ENCODE measurements at places on chromosomes 5 and 9. TPM values are rescaled to one million over a fixed set of nuclear protein-coding genes. Genes with fewer than 3 reads are reported as not detected.

DNA sequence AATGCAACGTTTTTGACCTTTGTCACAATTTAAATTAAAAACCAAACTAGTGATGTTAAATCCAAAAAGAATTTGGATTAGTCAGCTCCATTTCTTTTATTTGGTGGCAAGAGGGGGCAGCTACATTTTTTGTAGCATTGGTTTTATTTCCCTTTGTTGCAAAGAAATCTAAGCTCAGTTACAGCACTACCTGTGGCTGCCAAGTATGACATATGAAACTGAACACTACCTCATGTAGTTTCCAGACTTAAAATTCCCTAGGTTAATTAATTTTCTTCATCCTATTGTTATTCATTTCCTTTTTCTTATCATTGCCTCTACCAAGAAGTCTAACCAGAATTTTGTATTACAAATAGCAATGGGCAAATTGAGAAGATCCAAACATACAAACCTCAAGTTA lies 393.5 kb downstream of the BRINP1 start:
- no peak for DNase-seq

GRCh38 chr5:27387535-27388073 lies 349.2 kb upstream of the CDH9 start:
- DNase-seq, result no peak

PDZD2 gene
- total RNA-seq, result 120 TPM

SMAD5 gene
- 34.8 TPM for total RNA-seq

CSF1R gene
- 15.5 TPM for total RNA-seq

DNA sequence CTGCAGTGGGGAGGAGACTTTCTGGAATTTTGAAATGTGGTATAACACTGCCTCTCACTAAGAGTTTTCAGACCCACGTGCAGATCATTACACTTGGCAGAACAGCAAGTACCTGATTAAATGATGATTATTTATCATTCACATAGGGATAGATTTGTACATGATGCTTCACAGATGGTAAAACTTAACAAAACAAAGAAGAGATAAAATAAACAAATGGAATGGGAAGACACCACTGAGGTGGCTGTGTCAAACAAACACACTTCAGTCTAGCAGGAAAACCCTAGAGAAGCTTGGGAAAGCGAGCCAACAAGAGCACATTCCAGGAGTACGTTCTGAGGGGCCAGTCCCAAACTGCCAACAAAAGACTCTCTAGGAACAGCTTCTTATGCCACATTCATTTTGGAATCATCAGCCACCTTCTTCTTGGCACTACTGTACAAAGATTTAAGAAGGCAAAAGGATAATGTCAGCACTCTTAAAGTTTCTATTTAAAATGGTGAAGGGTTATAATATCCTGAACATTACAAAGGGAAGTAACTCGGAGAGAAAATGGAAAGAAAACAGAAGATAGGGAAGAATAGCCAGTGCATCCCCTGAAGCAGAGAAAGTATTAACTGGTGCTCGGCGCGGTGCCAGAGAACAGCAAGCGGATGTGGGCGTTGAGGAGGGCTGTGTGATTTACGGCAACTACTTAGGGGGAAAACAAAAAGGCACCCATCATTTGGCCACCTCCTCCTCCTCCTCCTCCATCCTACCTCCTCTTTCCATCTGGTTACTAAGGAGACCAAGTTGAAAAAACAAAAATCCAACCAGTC lies 1.6 kb downstream of the MED27 start:
- no peak for DNase-seq

GRM6 gene
- total RNA-seq, result not detected

ADAMTS2 gene
- 4.6 TPM for total RNA-seq

GRCh38 chr9:19199012-19199411 lies 31.5 kb upstream of the DENND4C start:
- DNase-seq, result no peak

DNA sequence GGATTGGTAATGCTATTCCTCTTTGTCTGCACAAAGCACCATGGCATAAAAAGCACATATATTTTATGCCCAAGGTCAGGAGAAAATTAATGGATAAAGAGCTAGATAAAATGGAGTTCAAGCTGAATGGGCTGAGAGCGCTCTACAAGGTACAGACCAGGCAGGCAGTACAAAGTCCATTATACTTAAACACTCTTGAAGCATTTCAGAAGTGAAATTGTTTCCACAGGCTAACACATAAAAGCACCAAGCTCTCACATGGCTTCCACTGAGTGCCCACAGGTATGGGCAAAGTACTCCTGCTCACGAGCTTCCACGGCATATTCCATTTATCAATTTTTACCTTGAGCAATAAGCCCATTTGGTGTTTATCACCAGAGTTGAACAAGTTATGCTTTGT lies 771.2 kb upstream of the DMAC1 start:
- DNase-seq, result no peak

DNA sequence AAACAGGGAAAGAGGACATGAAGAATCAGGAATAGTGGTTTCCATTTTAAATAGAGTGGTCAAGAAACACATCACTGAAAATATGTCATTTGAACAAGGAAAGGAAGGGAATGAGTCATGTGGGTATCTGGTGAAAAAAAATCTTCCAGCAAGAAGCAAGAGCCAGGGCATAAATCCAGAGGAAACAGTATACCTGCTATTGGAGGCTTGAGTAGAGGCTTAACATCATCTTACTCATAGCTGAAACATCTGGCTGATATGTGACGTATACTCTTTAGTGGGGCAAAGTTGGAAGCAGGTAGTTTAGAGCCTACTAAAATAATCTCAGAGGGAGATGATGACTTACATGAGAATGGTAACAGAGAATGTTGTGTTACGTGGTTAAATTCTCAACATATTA lies 517.2 kb downstream of the CAAP1 start:
- no peak for DNase-seq

- DNase-seq, result no peak
These were observed 186.1 kb downstream of the C9orf152 start for GRCh38 chr9:110021891-110022290.

IFNA21 gene
- not detected for total RNA-seq

DNA sequence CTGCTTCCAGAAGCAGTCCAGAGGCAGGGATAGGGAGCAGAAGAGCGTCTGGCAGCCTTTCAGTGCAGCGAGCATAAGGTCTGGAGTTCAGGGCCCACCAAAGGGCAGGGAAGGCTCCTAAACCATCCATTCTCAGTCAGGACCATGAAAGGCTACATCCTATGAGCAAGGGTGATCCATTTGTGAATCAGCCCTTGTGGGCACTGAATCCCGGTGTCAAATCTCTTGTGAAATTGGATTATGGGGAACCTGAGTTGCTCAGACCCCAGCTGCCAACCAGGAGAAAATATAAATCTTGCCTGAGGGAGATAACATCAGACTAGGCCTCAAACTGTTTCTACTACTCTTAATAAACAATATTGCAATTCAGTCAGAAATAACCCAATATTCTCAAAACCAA lies 204.4 kb downstream of the SYK start:
- DNase-seq, result no peak

GRCh38 chr9:34240006-34240405 lies 61.2 kb downstream of the UBAP1 start:
- no peak for DNase-seq

- peak; percentile 78 for DNase-seq
These were observed 37.6 kb upstream of the ANKRD55 start for GRCh38 chr5:56270568-56271392.

DNA sequence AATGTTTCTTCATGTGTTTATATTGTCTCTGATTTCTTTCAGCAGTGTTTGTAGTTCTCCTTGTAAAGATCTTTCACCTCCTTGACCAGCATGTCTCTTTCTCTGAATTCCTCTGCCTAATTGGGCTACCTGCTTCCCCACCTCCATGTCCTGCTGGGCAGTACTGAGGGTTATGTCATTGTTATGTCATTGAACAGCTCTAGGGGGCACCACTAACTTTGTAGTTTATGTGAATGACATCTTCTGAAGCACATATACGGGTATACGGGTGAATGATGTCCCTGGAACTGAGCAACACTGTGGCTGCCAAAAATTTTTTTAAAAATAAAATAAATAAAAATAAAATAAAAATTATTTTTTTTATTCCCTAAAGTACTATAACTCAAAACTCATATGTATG lies 16.9 kb upstream of the SNCAIP start:
- DNase-seq, result no peak

PLPPR1 gene
- not detected for total RNA-seq

GRCh38 chr9:127158786-127159324 lies 36.4 kb upstream of the ANGPTL2 start:
- DNase-seq, result no peak

- DNase-seq, result no peak
These were observed 35.4 kb downstream of the OTULIN start for GRCh38 chr5:14699807-14700400.

GRCh38 chr5:76249621-76250020 lies 153.5 kb upstream of the IQGAP2 start:
- DNase-seq, result no peak

- no peak for DNase-seq
These were observed 17.1 kb downstream of the F2R start for GRCh38 chr5:76733049-76733417.

PCDHGB2 gene
- total RNA-seq, result 8.8 TPM

CCIN gene
- total RNA-seq, result not detected

DNA sequence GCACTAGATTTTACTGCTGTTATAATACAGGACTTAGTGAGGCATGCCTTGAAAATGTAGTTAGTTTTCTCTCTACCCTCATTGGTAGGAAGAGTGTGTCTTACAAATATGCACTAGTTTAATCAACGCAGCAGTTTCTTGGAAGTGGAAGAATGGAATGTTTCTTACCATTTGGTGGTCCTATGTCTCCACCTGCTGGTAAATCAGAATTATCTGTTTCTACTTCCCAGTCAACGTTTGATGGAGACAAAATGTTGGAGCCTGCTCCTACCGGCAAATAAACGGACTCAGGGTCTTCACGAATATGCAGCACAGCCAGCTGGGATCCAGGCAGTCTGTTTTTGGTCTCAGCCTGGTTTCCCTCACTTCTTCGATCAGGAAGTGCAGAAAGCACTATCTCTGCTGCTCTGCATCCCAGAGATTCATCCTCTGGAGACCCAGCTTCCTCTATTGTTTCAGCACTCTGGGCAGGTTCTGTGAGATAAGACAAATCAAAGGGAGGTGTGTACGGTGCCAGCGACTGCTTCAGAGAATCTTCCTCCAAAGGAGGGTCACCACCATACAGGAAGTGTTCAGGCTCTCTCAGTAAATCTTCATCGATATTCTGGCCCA lies 59.5 kb upstream of the PCA3 start:
- DNase-seq, result no peak

RNF208 gene
- 31.5 TPM for total RNA-seq

ARID3C gene
- total RNA-seq, result not detected

DNA sequence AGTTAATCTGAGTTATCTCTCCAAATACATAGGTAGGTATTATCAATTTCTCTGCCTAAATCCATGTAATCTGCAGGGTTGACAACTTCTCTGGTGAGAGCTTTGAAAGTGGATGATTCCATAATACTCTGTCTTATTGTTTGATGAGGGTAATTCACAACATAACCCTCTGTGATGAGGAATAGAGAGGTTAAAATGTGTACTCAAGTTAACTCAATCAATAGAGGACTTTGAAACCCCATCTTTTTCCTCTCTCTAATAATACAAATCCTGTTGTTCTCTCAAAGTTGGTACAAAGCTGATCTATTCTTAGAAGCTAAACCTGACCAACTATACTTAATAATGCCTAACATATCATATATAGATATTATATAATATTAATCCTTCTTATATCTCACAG lies 100.1 kb downstream of the PLPPR1 start:
- DNase-seq, result no peak

CLPTM1L gene
- 34.2 TPM for total RNA-seq

GRCh38 chr5:97078958-97079743 lies 63.3 kb downstream of the LIX1 start:
- no peak for DNase-seq

DNAJB5 gene
- 70.0 TPM for total RNA-seq

- no peak for DNase-seq
These were observed 3.9 kb downstream of the VDAC1 start for GRCh38 chr5:134000696-134001453.

ABLIM3 gene
- total RNA-seq, result 122 TPM

DNA sequence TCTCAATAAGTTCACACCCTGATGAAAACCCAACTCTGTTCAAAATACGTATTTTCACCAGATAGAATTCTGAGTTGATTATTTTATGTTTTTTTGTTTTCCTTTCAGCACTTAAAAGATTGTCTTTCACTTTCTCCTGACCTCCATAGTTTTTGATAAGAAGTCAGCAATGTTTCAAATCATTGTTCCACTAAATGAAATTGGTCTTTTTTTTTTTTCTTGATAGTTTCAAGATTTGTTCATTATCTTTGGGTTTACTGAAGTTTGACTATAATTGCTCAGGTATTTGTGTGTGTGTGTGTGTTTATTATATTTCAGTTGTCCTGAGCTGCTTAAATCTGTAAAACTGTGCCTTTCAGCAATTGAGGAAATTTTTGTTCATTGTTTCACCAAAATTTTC lies 498.7 kb downstream of the TLE1 start:
- DNase-seq, result no peak

ECSCR gene
- total RNA-seq, result 20.9 TPM

DNA sequence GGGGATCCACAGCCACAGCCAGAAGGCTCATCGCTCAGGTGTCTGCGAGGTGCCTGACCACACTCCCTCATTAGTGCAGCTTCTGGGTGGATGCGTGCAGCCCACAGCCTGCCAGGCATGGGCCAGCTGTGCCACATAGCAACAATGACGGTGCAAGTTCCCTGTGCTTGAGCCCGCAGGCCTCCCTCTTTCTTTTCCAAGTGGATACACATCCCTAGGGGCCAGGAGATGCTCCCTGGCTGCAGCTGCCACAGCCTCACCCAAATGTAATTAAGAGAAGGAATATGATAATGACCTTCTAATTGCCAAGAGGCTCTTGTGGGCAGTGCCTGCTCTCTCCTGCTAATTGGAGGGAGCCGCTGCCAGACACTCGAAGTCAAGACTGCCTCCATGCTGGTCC lies 116.0 kb upstream of the PPP1R26 start:
- DNase-seq, result no peak

DNA sequence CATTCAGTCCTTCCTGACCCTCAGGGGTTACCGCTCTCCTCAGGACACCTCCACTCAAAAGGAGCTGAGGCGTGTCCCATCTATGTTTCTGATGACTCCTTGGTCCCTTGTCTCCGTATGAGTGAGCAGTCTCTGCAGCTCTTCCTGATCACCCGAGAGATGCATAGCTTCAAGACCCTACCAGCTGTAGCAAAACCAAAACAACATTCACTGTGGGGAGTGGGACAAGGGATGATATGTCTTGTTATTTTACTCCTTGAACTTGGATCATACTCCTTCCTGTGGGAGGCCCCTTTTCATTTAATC lies 14.4 kb downstream of the GLDC start:
- no peak for DNase-seq

RCL1 gene
- 4.9 TPM for total RNA-seq

Measured in left ventricle myocardium inferior (tissue), 1 donor.